Astrocyte of the spinal cord (primary cell): ENCODE measurements at places on chromosomes 7 and 10.

- peak; percentile 56 for DNase-seq
Observed at GRCh38 chr7:139737221-139738100, 40.3 kb downstream of the HIPK2 start.

DNA sequence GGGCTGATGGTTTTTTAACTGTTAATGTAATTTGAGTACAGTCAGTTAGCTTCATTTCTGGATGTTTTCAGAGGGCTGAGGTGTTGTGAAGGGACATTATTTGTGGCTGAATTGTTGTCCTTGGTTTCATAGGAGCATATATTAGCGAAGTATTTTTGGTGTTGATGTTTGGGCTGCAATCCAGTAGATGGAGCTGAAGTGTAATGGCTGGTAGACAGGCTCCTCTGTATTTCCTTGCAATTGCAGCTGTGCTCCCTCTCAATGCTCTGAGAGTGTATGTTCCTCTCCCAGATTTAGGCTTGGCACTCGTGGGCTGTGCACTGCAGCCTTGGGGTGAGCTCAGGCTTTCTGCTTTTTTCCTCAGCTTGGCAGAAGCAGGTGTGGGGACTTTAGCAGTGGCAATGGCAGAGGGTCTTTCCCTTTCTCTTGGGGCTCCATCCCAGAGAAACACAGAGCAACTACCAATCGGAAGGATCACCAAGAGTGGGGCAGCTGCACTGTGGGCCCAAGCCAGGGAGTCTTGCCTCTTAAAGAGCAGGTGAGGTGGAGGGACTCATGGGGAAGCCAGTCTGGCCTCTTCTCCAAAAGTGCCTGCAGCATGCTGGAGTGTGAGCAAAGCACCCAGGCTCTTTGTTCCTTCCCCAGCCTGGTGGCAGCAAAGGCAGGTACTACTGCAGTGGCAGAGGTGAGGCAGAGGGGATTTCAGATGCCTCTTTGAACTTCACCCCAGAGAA lies 544.4 kb downstream of the SH2D4B start:
- DNase-seq = no peak

GRCh38 chr7:38893061-38893460 lies 15.9 kb downstream of the VPS41 start:
- peak; percentile 22 for DNase-seq

DNA sequence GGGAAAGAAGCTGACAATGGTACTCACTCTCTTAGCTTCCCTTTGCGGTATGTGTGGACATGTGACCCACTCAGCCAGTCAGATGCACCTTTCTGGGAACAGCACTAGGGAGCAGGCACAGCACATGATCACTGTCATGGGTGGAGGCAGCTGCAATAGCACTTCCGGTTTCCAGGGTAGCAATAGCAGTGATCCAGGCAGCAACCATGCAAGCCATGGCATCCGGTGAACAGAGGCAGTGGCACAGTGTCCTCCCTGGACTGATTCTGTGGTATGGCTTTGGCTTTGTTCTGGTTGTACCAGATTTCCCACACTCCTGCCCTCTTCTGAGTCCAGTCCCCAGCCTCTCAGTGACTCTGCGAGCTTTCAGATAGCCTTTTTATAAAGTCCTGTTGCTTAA lies 86.8 kb upstream of the NAMPT start:
- DNase-seq = no peak

- DNase-seq = no peak
Observed at GRCh38 chr7:50629238-50629901, 64.2 kb upstream of the DDC start.

GRCh38 chr10:6069081-6069931 lies 7.1 kb upstream of the IL2RA start:
- DNase-seq = no peak

DNA sequence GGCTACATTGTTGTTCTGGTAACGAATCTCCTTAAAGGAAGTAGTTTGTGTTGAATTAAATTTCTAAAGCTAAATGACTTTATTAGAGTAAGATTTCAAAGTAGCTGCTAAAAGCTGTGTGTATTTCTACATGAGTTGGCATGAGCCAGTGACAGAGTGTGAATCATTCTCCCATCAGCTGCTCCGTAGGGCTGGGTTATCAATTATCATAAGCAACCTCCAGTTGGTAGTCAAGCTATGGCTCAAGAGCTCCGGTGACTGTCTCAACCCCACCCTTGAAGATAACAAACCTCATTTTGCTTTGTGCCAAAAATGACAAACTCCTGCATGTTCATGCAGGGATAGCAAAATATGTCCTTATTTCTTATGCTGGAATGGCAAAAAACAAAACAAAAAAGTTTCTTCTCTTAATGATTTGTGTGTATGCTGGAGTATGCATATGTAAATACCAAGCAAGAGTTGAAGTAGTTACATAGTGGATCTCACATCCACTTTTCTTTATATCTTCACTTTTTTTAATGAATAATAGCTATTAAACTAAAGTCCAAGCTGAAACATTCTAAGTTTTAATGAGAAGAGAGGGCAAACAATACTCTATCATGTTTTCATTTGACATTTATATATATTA lies 249.4 kb downstream of the CACNA2D1 start:
- peak; percentile 25 for DNase-seq

DNA sequence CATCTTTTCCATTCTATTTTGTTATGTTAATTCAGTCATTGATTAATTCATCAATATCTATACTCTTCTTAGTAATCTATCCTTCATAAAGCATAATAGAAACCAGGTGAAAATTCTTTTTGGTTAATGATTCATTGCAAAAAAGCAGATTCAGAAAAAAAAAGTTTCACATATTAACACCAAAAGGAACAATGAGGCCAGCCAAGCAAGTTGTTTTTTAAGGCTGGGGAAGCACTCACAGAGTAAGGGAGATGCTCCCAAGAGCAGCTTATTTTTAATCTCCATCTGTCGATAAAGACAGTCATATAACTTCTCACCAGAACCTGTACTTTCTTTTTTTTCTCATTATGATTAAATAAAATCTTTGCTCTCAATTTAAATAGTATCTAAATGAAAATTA lies 95.8 kb downstream of the CACNA2D1 start:
- no peak for DNase-seq

DNA sequence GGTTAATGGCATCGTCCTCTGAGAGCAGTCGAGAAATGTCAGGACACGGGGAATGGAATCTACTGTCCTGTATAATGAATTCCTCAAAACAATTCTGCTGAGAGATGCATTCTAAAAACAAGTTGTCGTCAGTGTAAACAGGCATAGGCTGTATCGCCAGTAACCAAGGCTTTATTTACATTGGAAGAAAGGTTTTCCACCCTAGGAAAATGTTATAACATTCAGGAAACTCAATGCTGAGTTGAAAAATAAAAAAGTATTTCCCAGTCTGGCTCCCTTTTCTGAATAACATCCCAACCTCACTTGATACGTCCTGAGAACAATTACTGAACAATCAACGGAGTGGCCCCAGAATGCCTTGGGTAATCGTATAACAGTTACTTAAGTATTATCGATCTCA lies 79.6 kb upstream of the UCN3 start:
- no peak for DNase-seq

DNA sequence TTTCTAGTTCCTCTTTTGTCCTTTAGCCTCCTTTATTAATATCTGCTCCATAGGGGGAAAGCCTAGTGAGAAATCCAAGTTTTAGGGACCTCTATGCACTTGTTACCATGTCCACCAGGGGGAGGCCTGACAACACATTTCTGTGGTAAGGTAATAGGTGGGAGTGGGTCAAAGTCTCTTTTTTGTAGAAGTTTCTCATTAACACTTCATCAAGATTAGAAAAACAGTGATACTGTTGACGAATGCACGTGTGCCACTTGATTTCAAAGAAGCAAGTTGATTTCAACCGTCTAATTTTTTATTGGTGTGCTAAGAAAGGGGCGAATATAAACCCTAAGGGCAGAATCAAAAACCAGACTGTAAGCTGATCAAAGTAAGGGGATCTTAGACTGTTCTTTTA lies 30.6 kb downstream of the CISD1 start:
- peak; percentile 51 for DNase-seq

GRCh38 chr7:131596785-131597184 lies 40.4 kb upstream of the PODXL start:
- no peak for DNase-seq

- DNase-seq = no peak
Observed at GRCh38 chr7:36794689-36795088, 70.4 kb upstream of the AOAH start.

DNA sequence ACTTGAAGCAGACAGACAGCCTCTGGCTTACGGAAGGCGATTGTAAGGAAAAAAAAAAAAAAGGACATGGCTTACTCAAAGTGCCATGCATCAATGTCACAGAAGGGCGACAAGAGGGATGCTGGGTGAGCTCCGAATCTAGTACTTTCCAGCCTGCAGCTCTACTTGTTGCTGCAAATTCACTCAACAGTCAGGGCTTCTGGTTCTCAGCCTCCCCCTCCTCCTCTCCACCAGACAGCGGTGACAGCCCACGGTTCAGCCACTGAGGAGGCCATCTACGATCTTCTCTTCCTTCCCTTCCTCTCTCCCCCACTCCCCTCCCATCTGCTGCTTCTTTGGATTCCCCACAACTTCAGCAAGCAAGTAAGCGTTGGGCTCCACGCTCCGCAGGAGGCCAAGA lies 63.5 kb downstream of the PRKAG2 start:
- no peak for DNase-seq

DNA sequence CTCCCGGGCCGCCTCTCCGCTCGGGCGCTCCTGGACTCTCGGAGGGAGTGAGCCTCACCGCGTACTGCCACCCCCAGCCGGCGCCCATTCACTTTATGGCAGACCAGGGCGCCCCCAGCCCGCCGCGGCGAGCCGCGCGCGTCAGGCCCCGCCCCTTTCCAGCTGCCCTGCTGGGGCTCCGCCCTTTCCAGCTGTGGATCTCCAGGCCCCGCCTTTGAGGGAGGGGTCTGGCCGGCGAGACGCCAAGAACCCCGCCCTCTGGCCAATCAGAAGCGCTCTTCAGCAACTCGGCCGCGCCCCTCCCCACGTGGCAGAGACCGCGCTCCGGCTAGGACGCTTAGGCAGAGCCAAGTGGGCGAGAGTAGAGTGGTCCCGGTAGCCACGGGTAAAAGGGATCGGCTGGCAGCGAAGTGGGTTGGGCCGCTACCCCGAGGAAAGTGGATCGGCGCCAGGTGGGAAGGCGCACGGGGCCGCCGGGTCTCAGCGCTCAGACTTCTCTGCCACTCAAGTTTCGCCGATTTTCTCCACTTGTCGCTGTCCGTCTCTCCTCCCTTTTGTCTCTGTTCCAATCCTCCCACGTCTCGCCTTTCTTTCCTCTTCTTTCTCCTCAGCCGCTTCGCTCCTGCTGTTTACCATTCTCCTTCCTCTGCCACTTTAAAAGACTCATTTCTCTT lies at the start of gene PITX3:
PITX3 (minus strand) TSS at position 69 of the 674 bp plus-strand sequence. CDS start 9,432 bp downstream, outside the sequence.
- peak; percentile 92 for DNase-seq

- DNase-seq = peak; percentile 52
Observed at GRCh38 chr10:128011059-128011979, 104.4 kb downstream of the PTPRE start.

DNA sequence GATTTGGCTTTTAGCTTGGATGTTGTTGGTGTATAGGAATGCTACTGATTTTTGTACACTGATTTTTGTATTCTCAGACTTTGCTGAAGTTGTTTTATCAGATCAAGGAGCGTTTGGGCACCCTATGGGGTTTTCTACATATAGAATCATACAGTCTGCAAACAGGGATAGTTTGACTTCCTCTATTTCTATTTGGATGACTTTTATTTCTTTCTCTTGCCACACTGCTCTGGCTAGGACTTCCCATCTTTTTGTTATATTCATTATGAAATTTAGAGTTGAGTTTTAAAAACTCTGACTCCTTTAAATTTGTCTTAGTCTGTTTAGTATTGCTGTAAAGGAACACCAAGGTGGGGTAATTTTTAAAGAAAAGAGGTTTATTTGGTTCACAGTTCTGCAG lies 4.7 kb downstream of the ZNF786 start:
- no peak for DNase-seq

DNA sequence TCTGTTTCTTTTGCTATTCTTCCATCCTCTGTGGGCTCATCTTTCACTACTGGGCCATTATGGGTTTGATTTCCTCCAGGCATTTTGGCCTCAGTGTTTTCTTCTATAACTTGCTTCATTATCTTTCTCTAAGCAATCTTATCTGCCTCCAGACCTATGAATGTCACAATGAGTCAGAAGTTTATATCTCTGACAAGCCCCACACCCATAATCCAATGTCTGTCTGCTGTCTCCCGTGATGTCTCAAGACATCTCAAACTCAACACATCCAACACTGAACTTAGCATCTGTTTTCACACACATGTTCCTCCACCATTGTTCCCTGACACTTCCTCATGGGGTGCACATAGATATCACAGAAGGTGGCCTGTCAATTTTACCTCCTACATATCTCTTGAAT lies 46.7 kb upstream of the RHOBTB1 start:
- DNase-seq = no peak

DNA sequence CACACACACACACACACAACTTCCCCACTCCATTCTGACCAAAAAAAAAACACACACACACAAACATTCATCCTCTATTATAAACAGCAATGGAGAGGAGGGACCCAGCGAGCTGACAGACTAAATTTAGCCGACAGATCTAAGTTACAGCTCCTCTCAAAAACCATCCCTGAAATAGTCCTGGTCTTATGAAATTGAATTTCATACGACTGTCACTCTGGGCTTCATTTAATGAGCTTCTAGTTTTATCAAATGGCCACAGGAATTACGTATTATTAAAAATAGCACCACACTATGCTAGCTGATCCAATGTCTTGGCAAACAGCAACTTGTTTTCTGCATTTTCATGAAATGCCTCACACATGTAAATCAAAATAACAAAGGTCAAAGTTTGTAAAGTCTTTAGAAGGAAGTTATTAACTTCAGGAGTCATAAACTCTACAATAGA lies 131.3 kb upstream of the ASAH2 start:
- DNase-seq = no peak

GRCh38 chr10:44323838-44324237 lies 61.1 kb downstream of the CXCL12 start:
- no peak for DNase-seq

- DNase-seq = peak; percentile 56
Observed at GRCh38 chr10:61923210-61923949, 21.9 kb downstream of the ARID5B start.

- DNase-seq = peak; percentile 41
Observed at GRCh38 chr10:132470410-132471124, 67.0 kb upstream of the INPP5A start.

GRCh38 chr7:16504019-16504418 lies 22.6 kb upstream of the LRRC72 start:
- DNase-seq = peak; percentile 72

DNA sequence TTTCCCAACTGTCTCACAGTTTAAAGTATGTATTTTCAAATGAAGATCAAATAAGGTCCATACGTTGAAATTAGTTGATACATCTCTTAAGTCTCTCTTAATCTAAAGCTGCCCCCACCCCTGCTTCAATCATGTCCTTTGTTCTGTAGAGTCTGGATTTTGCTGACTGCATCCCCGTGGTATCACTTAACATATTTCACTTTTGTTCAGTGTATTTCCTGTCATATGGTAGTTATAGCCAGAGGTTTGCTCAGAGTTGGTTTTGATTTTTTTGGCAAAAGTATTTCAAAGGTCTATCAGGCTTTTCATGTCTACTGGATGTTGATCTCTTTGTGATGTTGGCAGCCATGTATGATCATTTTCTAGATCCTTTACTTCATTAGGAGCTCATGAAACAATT lies 54.4 kb upstream of the ARID5B start:
- DNase-seq = no peak
